ENCODE measurements at places on chromosomes 4 and X. TPM values are rescaled to one million over a fixed set of nuclear protein-coding genes. Genes with fewer than 3 reads are reported as not detected.

DNA sequence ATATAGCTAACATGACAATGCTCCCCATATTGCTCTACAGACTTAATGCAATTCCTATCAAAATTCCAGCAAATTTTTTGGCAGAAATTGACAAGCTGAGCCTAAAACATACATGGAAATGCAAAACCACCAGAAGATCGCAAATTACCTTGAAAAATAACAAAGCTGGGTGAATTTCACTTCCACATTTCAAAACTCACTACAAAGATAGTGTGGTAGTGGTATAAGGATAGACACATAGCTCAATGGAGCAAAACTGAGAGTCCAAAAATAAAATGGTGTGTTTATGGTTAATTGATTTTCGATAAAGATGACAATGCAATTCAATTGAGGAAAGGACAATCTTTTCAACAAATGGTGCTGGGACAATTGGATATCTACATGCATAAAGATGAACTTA lies 65.8 kb downstream of the SLC9A7 start:
- DNase-seq = no peak

DNA sequence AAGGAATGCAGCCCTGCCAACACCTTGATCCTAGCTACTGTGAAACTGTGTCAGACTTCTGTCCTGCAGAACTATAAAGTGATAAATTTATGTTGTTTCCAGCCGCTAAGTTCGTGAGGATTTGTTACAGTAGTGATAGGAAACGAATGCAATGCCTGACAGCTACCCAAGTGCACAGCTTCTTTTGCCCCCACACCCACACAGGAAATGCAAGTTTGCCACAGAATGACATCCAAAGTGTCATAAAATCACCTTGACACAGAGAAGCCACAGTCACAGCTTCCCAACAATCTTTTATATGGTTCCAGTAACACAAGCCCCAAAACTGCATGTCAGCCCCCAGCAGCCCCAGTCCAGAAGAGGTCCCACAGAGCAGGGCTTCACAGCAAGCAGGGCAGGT lies 216.9 kb upstream of the S100G start:
- no peak for DNase-seq

GRCh38 chr4:145346081-145346480 lies 135.6 kb upstream of the SMAD1 start:
- no peak for DNase-seq

DNA sequence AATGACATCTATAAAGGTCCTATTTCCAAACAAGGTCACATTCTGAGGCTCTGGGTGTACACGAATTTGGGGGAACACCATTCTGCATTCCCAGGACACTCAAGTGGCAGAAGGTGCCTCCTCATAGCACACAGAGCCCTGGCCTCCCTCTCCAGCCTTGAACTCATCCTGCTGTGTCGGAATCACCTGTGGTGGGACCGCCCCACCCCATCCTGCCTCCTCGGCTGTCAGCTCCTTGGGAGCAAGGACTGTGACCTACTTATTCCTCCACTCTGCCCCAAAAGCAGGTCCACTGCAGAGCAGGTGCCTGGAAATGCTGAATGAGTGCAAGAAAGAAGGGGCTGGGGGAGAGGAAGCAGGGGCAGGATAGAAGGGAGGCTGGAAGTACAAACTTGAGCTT lies 33.5 kb downstream of the HTRA3 start:
- DNase-seq = no peak

- DNase-seq = no peak
Measured at GRCh38 chrX:78316265-78316664, 11.1 kb downstream of the CYSLTR1 start.

DNA sequence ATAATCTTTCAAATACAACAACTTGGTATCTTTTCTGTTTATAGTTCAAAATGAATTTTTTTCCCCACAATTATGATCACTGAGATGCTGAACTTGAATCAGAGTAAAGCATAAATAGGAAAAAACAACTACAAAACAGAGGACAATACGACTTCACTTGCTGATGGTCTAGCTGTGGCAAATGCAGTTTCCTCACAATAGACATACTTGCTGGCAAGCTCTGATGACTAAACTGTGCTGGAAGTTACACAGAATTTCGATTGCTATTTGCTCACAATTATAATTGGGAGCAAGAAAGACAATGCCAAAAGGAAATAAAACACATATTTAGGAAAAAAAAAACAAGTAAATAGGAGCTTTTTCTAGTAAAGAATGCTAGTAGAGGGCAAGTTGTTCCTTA lies 14.7 kb downstream of the VEGFC start:
- no peak for DNase-seq

Gene PRDX4
- 357 TPM for total RNA-seq

Gene DRP2
- total RNA-seq = not detected

Gene APLN
- total RNA-seq = 2.6 TPM

- peak; percentile 1 for DNase-seq
Measured at GRCh38 chrX:24479924-24480323, 14.8 kb downstream of the PDK3 start.

Gene PRMT9
- 7.8 TPM for total RNA-seq

GRCh38 chrX:133985164-133985966 lies at the start of gene GPC3:
GPC3 (minus strand) TSS chrX:133985594.
- DNase-seq = no peak

GRCh38 chr4:5824635-5825034 lies 68.3 kb downstream of the CRMP1 start:
- peak; percentile 4 for DNase-seq

DNA sequence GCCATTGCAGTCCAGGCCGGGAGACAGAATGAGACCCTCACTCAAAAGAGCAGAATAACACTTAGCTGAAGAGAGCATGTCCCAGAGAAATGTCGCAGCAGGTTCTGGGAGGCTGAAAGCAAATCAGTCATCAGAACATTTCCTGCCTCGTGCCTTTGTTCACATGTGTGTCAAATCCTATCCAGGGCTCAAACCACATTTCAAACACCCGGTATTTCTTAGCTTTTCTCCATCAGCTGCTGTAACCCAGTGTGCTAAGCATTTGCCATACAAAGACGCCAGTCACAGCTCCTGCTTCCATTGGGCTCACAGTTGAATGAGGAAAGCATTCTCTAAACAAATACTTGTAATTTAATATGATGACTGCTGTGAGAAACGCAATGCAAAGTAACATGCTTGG lies 6.0 kb downstream of the PALLD start:
- DNase-seq = no peak

All from SJSA1 (cell line).